ENCODE measurements at places on chromosomes 1 and 21.

- no peak for DNase-seq
Observed at GRCh38 chr1:191671236-191671635, 487.0 kb upstream of the RGS18 start.

GRCh38 chr1:18900303-18900841 is 2.0 kb downstream of the ALDH4A1 start:
- DNase-seq, result no peak

DNA sequence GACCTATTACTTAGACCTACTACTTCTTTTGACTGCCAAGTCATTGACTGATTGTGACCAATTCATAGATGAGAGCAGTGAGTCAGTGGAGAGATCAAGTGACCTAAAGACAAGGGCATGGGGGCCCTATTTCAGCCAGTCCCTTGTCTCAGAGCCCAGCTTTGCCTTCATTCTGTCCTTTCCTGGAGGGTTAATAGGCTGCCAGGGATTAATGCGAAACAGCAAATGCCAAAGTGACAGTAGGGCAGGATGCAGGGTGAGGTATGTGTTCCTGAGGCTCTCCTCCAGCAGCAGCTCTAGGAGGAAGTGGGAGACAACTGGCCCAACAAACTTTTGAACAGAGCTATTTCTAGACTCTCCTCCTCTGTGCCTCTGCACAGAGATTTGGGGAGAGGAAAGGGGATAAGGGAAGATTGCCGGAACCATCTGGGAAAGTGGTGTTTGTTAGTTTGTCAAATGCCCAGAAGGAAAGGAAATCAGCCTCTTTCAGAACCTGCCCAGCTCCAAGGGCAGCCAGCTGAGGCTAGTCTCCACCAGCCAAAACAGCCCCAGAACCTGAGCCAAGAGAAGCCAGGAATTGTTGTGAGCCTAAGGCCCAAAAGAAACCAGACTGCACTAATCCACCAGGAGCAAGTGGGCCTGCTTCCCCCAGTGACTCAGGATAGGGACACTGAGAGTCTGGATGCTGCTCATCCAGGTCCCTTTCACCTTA is 4.9 kb upstream of the S100A3 start:
- no peak for DNase-seq

DNA sequence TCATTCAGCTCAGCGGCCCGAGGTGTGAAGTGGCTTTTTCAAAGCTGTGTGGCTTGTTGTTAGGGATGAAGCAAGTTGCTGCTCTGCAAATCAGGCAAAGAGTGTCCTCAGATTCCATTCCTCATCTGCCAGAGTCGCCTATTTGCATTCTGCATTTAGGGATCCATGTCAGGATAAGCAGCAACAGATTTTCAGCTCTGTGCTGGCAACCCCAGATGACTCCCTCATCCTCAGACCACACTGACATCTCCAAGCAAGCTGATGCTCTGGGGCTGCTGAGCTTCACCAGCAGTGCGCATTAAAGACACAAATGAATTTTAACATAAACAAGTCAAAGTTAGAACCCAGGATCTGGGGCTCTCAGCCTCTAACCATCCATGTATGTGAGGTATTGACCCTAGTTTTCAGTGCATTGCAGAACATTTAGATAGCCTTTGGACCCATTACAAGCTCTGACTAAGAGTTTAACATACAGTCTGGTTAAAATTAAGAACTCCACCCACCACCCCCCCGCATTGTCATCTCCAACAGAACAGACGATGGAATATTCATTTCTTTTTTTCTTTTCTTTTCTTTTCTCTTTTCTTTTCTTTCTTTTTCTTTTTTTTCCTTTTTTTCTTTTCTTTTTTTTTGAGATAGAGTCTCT is 10.9 kb downstream of the CFAP107 start:
- no peak for DNase-seq

DNA sequence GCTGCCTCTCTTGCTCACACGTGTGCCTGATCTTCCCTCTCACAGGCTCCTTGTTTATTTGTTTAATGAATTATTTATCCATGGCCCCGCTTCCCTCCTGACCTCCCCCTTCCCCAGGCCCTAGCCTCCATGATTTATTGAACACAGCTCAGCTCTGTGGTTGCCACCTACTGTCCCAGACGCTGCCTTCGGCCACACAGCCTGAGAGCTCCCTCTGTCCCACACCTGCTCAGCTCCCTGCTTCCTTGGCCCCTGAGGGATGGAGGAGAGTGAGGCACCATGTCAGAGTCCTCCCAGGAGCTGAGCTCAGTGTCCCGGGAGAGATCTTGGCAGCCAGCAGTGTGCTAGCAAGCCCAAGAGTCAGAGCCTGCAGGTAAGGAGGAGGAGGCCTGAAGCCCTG is 3.1 kb upstream of the EFNA3 start:
- DNase-seq, result no peak

GRCh38 chr21:31566064-31566463 is 93.4 kb upstream of the SOD1 start:
- DNase-seq, result no peak

DNA sequence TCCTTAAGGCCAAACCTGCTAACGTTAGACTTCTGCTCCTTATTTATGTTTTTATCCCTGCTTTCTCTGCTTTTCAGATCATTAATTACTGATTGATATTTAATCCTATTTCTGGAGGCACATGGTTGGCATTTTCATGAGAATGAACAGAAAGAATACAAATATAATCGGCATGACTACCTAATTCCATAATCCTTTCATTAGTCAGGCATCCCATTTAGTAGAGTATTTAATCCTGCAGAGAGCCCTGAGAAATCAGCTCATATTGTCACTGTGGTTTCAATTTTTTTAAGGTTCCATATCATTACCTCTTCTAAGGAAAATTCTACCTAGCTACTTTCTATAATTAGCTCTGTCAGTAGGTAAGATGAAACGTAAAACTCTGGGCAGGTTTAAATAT is 238.8 kb downstream of the NCAM2 start:
- DNase-seq, result no peak

- DNase-seq, result no peak
Observed at GRCh38 chr1:163472651-163473248, 151.0 kb downstream of the NUF2 start.

DNA sequence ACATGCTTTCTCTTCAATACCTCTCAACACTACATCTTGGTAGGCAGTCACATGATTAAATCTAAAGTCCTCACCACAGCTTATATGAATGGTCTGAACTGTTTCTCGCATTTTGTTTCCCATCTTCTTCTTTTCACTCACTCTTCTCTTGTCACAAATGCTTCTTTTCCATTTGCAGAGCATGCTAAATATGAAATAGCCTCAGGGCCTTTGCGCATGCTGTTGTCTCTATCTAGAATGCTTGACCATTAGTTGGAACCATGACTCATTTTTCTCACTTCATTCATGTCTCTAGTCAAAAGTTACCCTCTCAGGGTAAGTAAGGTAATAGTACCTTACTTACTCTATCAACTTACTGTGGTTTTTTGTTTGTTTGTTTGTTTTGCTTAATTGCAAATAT is 239.7 kb downstream of the PTPRC start:
- no peak for DNase-seq

DNA sequence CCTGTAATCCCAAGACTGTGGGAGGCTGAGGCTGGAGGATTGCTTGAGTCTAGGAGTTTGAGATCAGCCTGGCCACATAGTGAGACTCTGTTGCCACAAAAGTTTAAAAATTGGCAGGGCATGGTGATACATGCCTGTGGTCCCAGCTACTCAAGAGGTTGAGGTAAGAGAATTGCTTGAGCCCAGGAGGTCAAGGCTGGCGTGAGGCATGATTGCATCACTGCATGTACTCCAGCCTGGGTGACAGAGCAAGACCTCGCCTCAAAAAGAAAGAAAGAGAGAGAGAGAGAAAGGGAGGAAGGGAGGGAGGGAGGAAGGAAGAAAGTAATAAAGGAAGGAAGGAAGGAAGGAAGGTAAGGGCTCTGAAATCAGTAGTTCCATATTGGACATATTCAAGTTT is 25.0 kb downstream of the GLUL start:
- DNase-seq, result no peak

DNA sequence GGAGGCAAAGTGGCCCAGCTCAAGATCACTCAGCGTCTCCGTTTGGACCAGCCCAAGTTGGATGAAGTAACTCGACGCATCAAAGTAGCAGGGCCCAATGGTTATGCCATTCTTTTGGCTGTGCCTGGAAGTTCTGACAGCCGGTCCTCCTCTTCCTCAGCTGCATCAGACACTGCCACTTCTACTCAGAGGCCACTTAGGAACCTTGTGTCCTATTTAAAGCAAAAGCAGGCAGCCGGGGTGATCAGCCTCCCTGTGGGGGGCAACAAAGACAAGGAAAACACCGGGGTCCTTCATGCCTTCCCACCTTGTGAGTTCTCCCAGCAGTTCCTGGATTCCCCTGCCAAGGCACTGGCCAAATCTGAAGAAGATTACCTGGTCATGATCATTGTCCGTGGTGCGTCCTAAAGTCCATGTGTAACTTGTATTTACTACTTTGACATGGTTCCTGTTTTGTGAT is 2.7 kb downstream of the RBM15 start:
- no peak for DNase-seq

GRCh38 chr21:38268864-38269575 is 12.2 kb downstream of the KCNJ15 start:
- no peak for DNase-seq
